GM06990 (cell line): ENCODE measurements at places on chromosomes 4 and X.

- DNase-seq, result no peak
These were observed 177.7 kb downstream of the RAPGEF2 start for GRCh38 chr4:159280442-159281172.

DNA sequence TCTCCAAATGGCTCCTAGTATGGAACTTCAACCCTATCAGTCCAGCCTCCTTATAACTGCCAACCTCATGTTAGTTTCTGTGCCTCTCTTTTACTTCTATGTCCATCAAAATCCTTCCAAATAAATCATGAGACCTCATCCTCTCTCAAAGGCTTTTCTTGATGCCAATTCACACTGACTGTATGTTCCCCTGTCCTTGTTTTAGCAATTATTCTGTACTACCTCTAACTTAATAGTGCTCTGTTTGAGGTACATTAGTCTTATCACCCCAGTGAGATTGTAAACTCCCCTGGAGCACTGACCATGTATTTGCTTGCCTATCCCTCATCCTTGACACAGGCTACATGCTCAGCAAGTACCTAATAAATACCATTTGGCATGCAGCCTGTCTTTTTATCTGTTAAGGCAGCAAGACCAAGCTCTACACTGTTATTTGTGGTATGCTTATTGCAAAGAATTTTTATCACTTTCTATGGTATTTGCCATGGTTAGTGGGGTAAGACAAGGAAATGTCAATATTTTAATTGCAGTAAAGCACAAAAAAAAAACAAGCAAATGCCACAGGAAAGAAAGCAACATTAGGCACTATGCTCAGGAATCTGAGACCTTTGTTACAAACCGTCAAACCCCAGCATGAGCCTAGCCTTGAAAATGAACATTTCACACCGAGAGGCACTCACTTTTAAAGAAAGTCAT, 119.2 kb downstream of the SMARCA1 start:
- DNase-seq, result no peak

DNA sequence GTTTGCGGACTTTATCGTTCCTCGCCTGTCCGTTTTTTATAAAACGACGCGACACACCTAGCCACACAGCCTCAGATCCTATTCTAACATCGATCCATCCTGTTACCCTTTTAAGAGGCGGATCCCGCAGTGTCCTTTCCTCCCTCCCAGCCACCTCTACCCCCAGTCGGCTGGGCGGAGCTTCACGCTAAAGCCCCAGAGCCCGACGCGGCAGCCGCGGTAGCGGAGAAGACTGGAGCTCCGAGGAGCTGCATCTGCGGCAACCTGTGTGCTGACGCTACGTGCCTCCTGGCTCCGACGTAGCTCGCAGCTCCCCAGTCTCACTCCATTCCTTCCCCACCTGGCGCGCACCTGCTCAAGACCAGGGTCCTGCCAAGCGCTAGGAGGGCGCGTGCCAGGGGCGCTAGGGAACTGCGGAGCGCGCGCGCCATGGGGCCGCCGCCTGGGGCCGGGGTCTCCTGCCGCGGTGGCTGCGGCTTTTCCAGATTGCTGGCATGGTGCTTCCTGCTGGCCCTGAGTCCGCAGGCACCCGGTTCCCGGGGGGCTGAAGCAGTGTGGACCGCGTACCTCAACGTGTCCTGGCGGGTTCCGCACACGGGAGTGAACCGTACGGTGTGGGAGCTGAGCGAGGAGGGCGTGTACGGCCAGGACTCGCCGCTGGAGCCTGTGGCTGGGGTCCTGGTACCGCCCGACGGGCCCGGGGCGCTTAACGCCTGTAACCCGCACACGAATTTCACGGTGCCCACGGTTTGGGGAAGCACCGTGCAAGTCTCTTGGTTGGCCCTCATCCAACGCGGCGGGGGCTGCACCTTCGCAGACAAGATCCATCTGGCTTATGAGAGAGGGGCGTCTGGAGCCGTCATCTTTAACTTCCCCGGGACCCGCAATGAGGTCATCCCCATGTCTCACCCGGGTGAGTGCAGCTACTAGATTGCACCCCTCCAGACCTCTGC, at the start of gene RNF128:
Gene RNF128, plus strand, starts transcription at position 217 of the 953 bp plus-strand sequence. Its CDS starts 213 bp downstream, at position 430.
- DNase-seq, result no peak

GRCh38 chr4:53365121-53365485, 758 bp downstream of the SCFD2 start:
- no peak for DNase-seq

- DNase-seq, result no peak
These were observed 245.4 kb downstream of the DCLK2 start for GRCh38 chr4:150323406-150324325.

DNA sequence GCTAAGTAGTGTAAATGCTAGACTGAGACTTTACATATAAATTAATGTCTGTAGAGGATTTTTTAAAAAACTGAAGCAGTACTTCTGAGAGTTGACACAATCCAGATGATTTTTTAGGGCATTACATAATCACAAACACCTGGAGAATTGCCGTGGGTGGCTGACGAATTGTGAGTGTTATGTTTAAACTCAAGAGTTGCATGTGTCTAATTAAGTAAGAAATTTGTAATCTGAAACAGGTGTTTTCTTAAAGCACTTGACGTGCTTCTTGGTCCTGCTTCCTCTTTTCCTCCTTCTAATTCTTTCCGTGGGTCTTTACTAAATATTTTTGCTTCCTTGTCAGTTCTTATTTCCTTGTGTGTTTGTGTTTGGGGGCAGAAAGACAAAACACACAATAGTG, 27.8 kb downstream of the PIR start:
- peak; percentile 58 for DNase-seq

DNA sequence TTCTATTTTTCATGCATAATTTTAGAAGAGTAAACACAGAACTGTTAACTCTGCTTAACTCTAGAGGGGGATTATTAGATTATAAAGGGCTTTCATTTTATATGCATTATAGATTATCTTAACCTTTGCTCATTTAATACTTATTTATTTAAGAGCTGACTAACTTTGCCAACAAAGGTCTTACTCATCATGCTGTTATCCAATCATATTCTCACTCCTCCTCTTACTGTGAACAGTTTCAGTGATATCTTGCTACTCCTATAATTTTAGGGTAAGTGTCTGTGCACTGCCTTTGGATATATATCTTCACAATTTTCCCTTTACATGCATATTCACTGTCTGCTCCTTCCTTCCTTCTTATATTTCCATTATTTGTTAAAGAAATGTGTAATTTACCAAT, 1814.9 kb downstream of the STIM2 start:
- no peak for DNase-seq

DNA sequence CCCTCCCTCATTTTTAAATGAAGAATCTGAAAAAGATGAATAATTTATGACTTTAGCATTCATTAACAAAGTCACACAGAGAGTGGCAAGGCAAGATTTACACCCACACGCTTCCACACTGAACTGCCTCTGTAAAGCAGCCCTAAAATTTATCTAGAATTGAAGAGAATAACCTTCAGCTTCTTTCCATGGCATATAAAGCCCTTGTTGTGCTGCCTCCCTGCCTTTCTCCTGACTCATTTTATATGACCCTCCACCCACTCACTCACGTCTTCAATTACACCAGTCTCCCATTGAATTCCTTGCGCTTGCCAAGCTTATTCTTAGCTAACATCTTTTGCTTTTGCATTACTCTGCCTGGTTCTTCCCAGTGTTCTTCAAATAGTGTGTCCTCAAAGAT, 2649.3 kb downstream of the PCDH7 start:
- DNase-seq, result no peak

DNA sequence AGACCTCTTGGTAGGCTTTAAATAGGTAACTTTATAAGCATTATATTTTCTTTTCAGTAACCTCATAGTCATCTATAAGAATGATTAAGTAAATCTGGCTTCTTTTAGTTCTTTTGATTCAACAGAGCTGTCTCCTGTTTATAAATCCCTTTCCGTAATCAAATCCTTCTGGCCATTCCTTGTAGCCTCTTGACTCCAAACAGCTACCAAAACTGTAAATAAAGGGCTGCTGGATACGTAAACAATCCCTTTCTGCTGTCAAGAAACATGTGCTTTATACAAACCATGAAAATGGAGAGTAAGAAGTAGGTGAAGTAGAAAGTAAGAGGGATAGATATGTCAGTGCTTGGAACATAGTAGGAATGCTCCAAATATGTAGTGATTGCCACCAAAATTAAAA, 183.2 kb upstream of the CASK start:
- no peak for DNase-seq

DNA sequence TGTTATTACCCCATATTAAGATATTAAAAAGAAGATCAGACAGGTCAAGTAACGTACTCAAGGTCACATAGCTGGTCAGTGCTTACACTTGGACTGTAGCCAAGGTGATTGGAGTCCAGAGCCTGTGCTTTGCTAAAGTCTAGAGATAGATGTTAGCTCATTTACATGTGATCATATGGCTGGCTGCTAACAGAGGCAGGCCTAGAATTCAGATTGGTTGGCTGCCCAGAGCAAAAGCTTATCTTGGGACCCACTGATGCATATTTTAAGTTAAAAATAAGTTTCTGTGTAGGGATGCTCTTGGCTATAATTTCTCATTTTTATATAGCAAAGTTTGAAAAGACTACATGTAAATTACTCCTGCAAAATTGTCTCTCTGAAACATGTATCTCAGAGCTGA, 18.1 kb upstream of the EXOC1L start:
- no peak for DNase-seq

DNA sequence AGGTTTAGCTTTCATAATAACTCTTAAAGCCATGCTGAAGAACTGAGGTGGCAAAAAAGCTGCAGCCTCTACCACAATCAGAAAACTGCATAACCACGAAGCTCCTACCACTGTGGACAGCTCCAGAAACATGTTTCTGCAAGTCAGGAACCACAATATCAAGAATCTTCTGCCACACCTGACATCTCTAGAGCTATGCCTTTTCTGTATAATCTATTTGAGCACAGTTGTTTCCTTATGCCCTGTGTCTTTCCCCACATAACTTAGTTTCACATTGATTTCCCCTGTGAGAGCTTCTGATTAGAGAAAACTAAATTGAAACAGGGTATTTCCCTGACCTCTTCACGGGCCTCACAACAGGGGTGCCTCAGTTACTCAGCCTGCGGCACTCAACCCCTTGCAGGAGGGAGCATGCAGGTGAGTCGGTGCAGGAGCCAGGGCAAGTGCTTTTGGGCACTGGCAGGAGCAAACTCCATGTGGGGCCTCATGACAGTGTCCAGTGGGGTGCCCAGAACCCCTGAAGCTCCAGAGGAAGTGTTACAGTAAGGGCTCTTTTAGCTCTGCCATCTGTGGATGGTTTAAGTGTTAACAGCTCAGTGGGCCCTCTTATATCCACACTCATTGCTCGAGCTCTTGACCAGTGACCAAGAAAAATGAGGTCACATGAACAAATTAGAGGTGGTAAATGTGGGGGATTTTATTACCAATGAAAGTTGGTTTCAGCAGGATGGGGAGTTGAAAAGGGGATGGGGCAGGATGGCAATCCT, 132.8 kb upstream of the BMP3 start:
- DNase-seq, result peak; percentile 33

DNA sequence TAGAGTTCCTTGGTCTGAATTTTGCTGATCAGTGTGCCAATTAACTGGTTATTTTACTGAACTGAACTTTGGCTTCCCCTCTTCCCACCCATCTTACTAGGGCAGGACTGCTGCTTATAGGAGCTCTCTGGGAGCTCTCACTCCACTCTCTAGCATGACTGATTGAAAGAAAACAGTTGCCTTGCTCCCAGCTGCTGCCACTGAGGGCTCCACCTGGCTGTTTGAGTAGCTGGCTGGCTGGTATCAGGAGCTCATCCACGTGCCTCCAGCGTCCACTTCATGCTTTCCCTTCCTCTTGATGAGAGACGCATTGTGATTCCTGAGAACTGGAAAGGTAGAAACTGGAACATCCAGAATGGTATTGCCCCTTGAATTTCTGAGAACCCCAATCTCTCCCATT, 73.0 kb upstream of the KLHL13 start:
- no peak for DNase-seq

DNA sequence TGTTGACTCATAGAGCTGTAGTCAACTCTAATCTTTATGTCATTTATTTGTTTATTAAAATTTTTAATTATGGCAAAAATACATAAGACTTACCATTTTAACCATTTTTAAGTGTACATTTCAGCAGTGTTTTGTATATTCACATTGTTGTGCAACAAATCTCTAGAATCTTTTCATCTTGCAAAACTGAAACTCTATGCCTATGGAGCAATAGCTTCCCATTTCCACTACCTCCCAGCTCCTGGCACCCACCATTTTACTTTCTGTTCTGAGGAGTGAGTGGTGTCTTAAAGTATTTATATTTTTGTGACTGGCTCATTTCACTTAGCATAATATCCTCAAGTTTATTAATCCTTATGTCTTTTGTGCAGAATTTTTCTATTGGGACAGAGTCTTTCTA, 181.0 kb downstream of the GPAT3 start:
- no peak for DNase-seq

GRCh38 chrX:33434256-33435092, 223.1 kb upstream of the DMD start:
- DNase-seq, result peak; percentile 12

DNA sequence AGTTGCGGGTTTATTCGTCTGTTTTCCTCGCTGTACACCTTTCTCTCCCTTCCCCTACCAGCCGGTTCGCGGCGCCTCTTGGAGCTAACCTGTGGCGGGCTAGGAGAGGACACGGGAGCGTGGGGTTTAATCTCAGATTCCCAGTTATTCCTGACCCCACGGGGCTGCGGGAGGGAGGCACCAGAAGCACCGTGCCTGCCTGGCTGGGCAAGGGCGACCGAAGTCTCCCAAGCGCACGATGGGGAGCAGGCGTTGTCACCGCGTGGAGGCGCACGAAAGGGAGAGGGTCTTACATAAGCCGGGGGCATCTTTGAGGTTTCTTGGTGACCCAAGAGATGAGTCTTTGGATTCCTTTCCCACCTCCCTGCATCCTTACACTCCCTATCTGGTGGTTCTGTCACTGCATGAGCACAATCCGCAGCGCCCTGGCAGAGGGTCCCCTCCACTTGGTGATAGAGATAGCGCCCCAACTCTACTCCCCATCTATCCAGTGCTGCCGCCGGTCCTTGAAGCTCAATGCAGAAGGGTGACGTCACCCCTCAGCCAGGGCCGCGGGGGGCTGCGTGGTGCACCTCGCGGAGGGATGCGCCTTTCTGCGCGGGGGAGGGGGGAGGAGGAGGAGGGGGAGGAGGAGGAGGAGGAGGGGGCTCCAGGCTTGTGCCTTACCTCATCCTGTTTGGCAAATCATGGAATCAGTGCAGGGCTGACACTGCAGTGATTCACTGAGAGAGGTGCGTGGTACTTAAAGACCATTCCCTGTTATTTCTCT, 793 bp downstream of the TSPAN7 start:
- no peak for DNase-seq

- DNase-seq, result no peak
These were observed 71.8 kb downstream of the TMA16 start for GRCh38 chr4:163566257-163566796.

DNA sequence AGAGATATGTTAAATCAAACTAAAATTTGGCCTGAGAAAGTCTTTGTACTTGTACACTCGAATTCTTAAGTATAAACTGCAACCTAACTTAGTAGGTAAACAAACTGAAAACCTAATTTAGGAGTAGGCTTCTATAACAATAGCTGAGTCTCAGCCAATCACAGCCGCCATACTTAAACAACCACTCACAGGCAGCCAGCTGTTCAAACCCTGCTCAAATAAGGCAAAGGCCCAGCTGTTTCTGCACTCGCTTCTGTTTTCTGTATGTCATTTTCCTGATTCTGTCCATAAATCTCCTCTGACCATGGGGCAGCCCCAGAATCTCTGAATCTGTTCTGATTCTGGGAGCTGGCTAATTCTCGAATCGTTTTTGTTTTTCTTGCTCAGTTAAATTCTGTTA, 7.8 kb upstream of the PLS3 start:
- DNase-seq, result no peak
